T-helper 17 cell (primary cell): ENCODE measurements at places on chromosomes 1 and 21. TPM values are rescaled to one million over a fixed set of nuclear protein-coding genes. Genes with fewer than 3 reads are reported as not detected.

DNA sequence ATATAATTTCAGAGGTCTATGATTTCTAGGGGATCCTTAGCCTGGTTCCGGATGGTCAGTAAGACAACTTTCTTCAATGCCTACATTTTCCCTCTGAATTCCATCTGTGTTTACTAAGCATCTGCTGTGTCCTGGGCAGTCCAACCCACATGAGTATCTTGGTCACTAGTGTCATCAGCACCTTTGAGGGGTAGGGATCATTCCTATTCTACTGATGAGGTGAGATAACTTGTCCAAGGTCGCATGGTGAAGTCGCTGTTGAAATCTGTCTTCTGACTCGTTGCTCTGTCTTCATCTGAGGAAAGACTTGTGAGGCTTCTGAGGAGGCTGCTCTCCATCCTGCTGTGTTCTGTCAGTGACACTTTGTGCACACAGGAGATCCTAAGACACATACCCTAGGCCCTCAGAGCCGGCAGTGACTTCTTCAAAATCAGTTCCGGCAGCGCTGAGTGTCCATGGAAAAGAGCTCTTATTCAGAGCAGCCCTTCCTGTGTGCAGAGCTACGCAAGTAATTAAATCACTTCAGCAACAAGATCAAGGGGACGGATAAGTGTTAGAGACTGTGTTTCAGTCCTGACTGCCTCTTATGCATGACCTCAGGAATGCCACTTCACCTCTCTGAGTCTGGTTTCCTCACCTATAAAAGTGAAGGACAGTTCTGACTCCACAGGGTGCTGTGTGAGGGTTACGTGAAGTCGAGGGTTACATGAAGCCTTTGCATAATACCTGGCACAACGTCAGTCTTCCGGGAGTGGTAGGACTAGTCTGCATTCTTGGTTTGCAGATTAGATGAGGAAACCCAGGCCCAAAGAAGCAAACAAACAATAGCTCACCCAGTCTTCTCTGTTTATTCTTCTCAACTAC lies 28.4 kb downstream of the AK2 start:
- no peak for DNase-seq

GRCh38 chr1:210222340-210223006 lies 10.1 kb upstream of the SERTAD4 start:
- no peak for DNase-seq

DNA sequence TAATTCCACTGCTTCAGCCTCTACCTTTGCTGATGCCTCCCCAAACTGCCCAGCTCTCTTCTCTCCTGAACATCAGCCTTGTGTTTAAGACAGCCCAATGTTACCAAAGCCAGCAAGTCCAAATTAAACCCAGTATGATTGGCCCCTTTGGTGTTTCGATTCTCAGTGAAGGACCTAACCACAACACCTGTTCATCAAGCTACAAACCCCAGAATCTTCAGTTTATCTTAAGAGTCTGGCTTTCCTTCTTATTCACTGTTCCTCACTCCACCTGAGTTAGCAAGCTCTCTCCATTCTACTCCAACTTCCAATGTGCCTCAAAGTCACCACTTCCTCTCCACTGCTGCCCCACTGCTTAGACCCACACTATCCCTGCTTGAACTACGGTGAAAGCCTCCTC lies 25.5 kb upstream of the ITPKB start:
- DNase-seq: no peak

GRCh38 chr1:108817016-108817415 lies 39.9 kb downstream of the AKNAD1 start:
- no peak for DNase-seq

GRCh38 chr1:84361796-84362195 lies 36.5 kb upstream of the DNASE2B start:
- DNase-seq: no peak

- DNase-seq: no peak
Measured at GRCh38 chr1:3524556-3525203, 70.2 kb downstream of the ARHGEF16 start.

DNA sequence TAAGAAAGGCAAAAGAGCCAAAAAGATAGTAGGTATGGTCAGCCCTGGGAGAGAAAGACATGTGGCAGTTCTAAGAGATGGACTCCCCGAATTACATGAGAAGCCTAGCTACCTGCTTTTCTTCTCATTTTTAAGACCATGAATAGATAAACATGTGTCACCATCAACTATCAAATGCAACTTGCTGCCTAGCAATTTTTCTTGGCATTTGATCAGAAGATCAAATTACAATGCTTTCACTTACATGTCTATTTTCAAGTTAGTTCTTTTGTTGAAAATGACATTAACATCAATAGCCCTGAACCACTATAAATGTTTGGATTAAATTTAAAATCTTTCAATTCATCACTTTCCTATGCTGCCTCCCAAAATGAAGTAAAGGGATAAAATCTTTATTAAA lies 212.3 kb downstream of the HHIPL2 start:
- no peak for DNase-seq

- no peak for DNase-seq
Measured at GRCh38 chr1:114108751-114109255, 44.9 kb downstream of the SYT6 start.

DNA sequence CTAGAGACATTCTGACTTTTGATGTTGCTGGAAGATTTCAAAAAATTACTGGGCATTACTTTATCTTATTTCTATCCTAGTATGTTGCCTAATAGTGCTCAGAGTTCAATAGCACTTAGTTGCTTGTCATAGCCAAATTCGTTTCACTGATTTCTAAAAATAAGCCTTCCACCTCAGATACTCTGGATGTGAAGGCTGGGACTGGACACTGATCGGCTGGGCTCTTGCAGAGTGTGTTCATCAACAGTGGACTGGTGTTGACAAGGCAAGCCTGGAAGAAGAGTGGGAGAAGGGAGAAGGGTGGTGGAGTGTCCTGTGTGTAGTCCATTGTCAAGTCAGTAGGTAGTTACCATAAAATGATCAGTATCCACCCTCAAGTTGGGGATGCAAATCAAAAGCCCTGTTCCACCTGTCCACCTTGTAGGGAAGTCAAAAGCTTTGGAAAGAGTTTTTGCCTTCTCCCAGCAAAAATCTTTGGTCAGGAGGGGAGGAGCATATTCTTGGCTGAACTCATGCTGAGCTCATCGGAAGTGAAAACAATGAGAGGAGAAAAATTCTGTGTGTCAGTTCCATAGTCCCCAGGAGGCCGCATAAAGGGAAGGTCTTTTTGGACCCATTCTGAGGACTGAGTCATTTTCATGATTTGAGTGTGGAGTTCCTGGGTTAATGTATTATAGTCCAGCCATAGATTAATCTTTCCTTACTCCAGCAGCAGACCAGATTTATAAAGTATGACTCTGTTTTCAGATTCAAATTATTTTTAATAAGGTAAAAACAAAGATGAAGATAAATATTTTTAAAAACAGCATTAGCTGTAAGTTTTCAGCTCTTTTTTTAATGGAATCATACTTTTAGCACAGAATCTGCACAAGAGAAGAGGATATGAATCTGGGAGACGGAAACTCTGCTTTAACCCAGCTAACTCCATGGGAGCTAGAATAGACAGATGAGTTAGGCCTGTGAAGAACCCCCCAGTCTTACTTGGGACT lies 99.5 kb upstream of the BMP8A start:
- no peak for DNase-seq

Gene ADGRB2
- 1.0 TPM for total RNA-seq

- peak; percentile 45 for DNase-seq
Measured at GRCh38 chr1:27671964-27672749, at the start of gene IFI6. TSS of gene IFI6 (minus strand) at chr1:27672192. CDS start at chr1:27669314, 2,878 bp downstream.

GRCh38 chr21:33339135-33339534 lies 14.4 kb downstream of the IFNAR1 start:
- DNase-seq: no peak

Gene FGR
- total RNA-seq: 12.6 TPM

Gene BSND
- 0.07 TPM for total RNA-seq

DNA sequence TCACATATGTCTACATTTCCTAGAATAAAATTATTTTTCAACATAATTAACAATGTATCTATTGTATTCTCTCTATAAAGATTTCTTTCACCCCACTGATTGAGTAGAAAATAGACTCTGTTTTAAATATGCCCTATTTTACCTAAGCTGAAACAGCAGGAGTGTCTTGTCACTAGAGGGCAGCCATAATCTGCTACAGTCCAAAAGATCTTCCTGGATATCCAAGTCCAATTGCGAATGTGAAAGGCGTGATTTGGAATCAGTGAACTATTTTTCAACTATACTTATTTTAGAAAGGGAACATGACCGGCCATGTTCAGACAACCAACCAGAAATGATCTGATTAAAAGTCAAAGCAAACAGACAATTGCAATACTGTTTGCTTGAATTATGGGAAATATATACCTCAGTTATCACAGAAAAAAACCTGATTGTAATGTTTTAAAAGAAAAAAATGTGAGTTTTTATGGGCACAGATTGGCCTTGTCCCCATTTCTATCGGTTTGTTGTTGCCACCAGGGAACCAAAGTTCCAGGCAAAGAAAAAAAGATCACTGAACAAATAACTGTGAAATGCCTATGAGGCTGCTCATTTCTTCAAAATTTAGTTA lies 1211.0 kb upstream of the ADGRL4 start:
- DNase-seq: no peak

Gene MTMR11
- total RNA-seq: 0.35 TPM

- no peak for DNase-seq
Measured at GRCh38 chr1:84247425-84248220, 53.9 kb upstream of the SAMD13 start.

- DNase-seq: no peak
Measured at GRCh38 chr1:157955857-157956256, 37.6 kb upstream of the KIRREL1 start.

Gene TMEM269
- total RNA-seq: 0.47 TPM

- DNase-seq: no peak
Measured at GRCh38 chr1:177632923-177633615, 336.8 kb downstream of the SEC16B start.

DNA sequence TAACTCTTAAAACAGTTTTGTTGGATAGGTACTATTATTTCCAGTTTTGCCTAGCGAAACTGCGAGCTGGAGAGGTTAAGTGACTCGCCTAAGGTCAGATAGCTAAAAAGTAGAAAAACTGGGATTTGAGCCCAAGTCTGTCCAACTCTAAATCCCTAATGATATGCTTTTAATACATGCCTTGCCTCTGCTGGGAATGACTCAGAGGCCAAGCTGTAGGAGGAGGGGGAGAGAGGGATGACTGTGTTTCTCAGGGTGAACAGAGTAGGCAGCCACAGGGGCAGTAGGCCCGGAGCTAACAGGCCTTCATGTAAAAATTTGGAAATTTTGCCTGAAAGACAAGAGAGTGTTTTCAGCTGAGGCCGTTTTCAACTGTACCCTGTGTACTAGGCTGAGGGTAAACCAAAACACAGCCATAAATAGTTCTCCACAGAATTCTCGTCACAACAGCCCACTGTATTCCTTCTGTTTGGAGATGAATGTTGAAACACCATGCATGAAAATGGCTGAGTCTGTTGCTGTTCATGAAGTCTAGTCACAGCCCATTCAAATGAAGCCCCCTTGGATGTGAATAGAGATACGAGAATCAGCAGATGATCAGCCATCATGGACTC lies 107.5 kb upstream of the HOOK1 start:
- DNase-seq: no peak

DNA sequence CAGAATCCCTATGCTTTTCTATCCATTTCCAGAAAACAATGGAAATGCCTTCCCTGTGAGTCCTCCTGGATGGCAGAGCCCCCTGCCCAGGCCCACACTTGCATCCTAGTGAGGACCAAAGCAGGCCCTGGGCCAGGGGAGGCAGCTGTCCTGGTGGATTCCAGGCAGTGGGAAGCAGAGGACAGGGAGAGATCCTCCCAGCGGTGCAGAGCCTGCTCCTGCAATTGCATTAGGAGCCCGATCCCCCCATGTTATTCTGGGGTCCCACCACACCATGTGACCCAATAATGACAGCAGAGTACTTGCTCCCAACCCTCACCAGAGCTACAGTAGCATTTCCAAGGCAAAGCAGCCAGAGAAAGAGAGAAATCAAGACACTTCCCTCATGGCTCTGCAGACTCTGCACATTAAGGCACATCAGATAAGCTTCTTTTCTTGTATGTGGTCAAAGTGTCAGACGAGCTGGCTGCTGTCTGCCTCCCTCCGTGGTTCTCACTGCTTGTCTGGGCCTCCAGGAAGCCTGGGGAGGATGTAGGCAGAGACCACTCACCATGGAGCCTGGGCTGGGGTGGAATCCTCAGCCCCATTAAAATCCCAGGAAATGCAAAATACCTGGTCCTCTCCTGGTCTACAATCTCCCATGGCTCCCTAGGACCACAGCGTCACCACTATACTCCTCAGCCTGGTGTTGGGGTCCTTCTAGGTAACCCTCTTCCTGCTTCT lies 54.9 kb upstream of the RUNX3 start:
- DNase-seq: no peak

Gene SPATA46
- total RNA-seq: not detected

GRCh38 chr1:222787729-222788128 lies 27.1 kb upstream of the DISP1 start:
- no peak for DNase-seq

- no peak for DNase-seq
Measured at GRCh38 chr21:32534113-32534512, 51.2 kb downstream of the TCP10L start.

- DNase-seq: no peak
Measured at GRCh38 chr1:17795836-17796645, 40.9 kb downstream of the ACTL8 start.

DNA sequence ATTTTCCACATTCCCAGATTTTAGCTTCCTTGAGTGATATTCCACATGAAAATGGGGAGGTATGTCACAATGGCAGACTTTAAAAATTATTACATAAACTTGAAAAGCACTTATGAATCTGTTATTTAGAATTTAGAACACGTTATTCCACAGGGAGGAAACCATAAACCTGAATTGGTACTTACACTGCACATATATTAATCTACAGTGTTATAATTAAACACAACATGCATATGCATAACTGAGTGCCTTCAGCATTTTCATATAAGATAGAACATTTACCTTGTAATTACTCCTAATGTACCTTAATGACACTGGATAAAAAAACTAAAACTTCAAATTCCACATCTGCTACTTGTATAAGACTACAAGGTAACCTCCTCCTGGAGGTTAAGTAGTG lies 9.8 kb downstream of the ARHGAP29 start:
- DNase-seq: no peak

Gene PARS2
- total RNA-seq: 0.80 TPM

GRCh38 chr1:223832637-223832943 lies 13.2 kb downstream of the TP53BP2 start:
- DNase-seq: no peak
